Right cardiac atrium (tissue), 5 donors: ENCODE measurements at places on chromosomes 3 and 15. TPM values are rescaled to one million over a fixed set of nuclear protein-coding genes. Genes with fewer than 3 reads are reported as not detected.

- no peak for DNase-seq
These were observed 7.8 kb upstream of the ICE2 start for GRCh38 chr15:60486742-60487141.

- no peak for DNase-seq
These were observed 140.9 kb upstream of the TP63 start for GRCh38 chr3:189490337-189490736.

GRCh38 chr15:73927476-73928240, 1.4 kb downstream of the LOXL1 start:
- peak; percentile 83 for DNase-seq

GRCh38 chr3:160774172-160774571, 18.1 kb downstream of the PPM1L start:
- no peak for DNase-seq

DNA sequence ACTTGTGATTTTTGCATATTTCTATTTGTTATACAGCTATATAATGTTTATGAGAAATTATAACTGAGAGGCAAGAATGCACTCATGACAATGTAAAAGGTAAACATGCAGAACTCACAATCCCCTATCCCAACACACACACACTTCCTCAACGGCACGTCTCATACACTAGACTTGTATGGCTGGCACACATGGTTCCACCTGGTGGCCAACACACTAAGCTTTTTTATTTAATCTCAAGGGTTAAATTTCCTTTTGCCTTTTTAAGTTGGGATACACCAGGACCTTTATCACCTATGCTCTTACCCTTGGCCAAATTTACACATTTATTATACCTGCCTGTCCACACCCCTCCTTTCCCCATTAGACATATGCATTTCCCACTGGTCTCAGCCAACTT, 88.6 kb upstream of the PSMD6 start:
- no peak for DNase-seq

Gene SIDT1
- 1.1 TPM for total RNA-seq

Gene CPN2
- not detected for total RNA-seq

Gene TAGLN3
- total RNA-seq, result 0.74 TPM

- DNase-seq, result no peak
These were observed 10.3 kb upstream of the RFTN1 start for GRCh38 chr3:16523778-16524177.
